ENCODE measurements at places on chromosomes 16 and 17. TPM values are rescaled to one million over a fixed set of nuclear protein-coding genes. Genes with fewer than 3 reads are reported as not detected.

GRCh38 chr17:76074390-76075363 lies at the start of gene GALR2:
Gene GALR2 (plus strand): TSS chr17:76074781. CDS start chr17:76074884, 103 bp downstream.
- no peak for DNase-seq

PRKCB gene
- total RNA-seq = 0.89 TPM

DNA sequence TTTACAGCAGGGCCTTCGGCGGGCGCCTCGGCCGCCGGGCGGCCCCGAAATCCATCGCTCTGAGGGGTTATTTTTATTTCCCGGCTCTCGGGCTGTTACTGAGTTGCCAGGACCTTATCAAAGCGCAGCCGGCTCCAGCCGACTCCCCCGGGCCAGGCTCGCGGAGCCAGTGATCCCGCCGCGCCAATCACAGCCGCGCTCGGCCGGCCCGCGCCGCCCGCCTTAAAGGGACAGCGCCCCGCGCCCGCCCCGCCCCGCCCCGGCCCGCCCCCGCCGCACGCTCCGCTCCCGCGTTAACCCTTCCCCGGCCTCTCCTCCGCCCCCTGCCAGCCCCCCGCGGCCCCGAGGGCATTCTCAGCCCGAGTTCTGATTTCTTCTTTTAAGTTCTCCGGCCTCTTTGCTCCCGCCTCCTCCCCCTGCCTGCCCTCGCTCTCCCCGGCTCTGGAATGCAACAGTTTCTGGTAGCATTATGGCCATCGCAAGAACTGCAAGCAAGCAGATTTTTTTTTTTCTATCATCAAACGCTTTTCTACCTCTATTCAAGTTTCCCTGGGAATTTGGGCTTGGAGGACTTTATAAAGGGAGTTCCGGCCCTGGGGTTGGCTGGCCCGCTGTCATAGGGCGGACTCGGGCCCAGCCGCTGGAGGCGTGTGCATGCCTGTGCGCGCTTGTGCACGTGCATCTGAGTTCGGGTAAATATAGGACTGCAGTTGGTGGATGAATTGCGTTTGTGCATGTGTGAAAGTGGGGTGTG lies at the start of gene AXIN2:
Gene AXIN2 (minus strand): TSS at position 197 of the 754 bp plus-strand sequence. CDS start 3,028 bp downstream, outside the sequence.
- peak; percentile 90 for DNase-seq

ITPRIPL2 gene
- total RNA-seq = 67.9 TPM

GRCh38 chr16:4494746-4495490 lies 18.7 kb downstream of the HMOX2 start:
- peak; percentile 81 for DNase-seq

MFAP4 gene
- total RNA-seq = 0.52 TPM

ITGB4 gene
- total RNA-seq = 568 TPM

- DNase-seq = no peak
These were observed 87.6 kb downstream of the SPACA3 start for GRCh38 chr17:33079201-33079600.

DNA sequence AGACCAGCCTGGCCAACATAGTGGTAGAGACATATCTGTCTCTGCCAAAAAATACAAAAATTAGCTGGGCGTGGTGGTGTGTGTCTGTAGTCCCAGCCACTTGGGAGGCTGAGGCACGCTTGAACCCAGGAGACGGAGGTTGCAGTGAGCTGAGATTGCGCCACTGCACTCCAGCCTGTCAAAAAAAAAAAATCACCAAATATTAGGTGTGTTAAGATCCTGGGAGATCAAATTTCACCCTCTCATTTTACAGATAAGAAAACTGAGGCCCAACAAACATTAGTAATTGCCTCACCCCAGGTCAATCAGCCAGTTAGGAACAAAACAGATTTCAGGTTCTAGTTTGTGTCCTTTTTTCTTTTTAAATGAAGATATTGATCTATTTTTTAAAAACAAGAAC lies 116.7 kb downstream of the MSI2 start:
- DNase-seq = no peak

GRCh38 chr17:29847118-29847517 lies 82.9 kb downstream of the SSH2 start:
- no peak for DNase-seq

DNA sequence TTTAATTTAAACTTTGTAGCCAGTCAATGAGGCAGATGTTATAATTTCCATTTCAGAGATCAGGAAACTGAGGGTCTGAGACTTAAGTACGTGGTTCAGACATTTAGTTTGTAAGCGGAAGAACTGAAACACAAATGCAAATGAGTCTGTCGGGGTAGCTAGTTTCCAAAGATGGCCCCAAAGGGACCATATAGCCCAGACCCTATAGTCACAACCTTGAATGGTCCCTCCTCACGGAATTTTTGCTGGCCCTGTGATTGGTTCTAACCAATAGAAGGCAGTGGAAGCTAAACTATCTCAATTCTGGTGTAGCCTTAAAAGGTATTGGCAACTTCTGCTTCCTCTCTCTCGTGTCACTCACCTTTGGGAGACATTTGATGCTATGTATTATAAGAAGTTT lies 7.5 kb upstream of the BCO1 start:
- DNase-seq = no peak

MSI2 gene
- 137 TPM for total RNA-seq

DNA sequence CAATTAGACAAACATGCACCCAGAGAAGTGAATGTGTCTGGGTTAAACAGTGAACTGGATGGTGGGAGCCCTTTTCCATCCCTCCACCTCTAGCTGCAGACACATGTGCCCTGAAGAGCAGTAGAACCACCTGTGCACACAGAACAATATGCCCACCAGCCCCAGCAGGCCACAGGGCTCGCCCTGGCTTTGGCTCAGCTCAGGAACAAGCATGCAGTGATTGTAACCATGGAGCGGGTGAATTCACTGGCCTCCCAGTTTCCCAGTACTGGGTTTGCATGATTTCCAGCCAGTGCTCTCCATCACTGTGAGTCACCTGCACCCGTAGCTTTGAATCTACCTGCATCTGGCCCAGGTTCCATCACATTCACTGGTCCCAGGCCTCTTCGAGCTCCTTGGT lies 5.2 kb downstream of the GPR179 start:
- no peak for DNase-seq

- DNase-seq = no peak
These were observed 13.2 kb downstream of the XYLT2 start for GRCh38 chr17:50359005-50359699.

PRSS8 gene
- total RNA-seq = 42.6 TPM

DNA sequence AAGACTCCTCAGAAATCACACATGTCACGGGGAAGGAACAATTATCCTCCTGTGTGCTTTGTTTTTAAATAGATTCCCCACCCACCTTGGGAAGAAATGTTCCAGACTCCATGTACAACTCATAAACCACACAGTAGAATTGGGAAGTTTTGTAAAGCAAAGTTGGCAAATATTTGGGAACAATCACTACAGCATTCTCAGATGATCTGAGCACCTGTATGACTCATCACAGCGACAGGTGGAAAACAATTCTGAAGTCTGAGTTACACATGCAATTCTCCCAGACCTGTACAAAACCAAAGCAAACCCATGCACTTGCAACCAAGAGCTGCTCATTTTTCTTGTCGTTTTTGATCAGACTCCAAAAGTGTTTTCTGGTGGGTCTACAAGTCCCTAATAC lies 14.4 kb upstream of the MYLK3 start:
- no peak for DNase-seq

DNA sequence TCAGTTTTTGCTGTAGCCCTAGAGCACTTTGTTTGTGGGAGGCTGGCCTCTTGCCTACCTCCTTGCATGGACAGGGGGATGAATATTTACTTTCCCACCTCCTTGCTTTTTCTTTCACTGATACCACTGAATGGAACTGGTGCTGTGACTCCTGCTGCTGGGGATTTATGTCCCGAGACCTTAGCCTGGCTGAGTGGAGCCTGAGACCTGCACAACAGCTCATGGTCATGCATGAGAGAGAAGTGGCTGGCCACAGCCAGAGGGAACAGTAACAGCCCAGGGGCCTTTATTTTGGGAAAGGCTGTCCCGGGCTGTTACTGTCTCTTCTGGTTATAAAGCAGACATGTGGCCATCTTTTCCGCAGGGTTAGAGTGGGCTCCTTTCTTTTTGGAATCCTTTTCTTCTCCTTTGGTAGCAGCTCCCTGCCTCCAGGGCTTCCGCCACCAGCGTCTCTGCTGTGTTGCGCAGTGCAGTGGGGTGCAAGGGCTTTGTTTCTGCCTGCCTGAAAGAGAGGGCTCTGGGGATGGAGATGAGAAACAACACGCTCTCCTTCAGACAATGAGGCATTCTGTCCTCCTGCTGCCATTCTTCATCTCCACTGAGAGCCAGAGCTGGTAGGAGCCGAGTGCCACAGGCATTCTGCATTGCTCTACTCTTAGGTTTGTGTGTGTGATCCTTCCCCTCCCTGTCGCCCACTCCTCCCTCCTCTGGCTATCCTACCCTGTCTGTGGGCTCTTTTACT lies 14.5 kb downstream of the SNX11 start:
- no peak for DNase-seq

- no peak for DNase-seq
These were observed 18.5 kb downstream of the SRCIN1 start for GRCh38 chr17:38587203-38587602.

GRCh38 chr17:77601054-77601979 lies 357.2 kb upstream of the TNRC6C start:
- no peak for DNase-seq

LPO gene
- not detected for total RNA-seq

TUBG2 gene
- total RNA-seq = 20.9 TPM

DNA sequence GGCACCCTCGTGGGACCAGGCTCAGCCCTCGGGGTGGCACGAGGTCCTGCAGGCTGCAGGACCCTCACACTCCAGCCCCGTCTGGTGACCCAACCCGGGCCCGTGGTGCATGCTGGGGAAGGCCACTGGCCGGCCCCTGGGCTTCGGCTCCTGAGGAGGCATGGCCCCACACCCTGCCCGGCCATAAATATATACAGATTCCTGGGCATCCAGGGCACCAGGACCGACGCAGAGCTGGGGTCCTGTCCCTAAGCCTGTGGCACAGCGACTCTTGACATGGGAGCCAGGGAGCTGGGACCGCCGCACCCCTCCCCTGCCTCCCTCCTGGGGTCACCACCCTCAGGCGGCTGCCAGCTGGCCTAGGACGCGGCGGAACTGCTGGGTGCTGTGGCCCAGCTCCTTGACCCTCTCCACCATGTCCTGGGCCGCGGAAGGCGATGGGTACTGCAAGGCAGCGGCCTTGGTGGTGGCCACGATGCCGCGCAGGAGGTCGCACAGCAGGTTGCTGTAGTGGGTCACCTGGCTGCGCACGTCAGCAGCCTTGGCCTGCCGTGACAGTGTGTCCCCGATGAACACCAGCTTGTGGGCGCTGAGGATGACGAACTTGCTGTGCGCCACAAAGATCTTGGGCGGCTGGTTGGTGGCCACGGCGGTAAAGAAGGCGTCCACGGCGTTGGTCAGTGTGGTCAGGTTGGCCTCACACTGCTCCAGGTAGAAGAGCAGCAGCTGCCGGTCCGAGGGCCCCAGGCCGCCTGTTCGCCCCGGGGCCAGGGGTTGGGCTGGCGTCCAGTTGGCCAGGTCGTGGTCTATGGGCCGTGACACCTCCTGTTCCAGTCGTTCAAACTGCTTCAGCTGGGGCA lies 10.6 kb downstream of the CTRB1 start:
- no peak for DNase-seq

Measured in HCT116 (cell line).